ENCODE measurements at places on chromosomes 1 and 21.

GRCh38 chr1:96425382-96426129 is 296.0 kb upstream of the PTBP2 start:
- no peak for DNase-seq

- DNase-seq: no peak
These were observed 31.8 kb downstream of the MEF2D start for GRCh38 chr1:156468693-156469345.

GRCh38 chr1:183778568-183779433 is 26.1 kb upstream of the RGL1 start:
- no peak for DNase-seq

DNA sequence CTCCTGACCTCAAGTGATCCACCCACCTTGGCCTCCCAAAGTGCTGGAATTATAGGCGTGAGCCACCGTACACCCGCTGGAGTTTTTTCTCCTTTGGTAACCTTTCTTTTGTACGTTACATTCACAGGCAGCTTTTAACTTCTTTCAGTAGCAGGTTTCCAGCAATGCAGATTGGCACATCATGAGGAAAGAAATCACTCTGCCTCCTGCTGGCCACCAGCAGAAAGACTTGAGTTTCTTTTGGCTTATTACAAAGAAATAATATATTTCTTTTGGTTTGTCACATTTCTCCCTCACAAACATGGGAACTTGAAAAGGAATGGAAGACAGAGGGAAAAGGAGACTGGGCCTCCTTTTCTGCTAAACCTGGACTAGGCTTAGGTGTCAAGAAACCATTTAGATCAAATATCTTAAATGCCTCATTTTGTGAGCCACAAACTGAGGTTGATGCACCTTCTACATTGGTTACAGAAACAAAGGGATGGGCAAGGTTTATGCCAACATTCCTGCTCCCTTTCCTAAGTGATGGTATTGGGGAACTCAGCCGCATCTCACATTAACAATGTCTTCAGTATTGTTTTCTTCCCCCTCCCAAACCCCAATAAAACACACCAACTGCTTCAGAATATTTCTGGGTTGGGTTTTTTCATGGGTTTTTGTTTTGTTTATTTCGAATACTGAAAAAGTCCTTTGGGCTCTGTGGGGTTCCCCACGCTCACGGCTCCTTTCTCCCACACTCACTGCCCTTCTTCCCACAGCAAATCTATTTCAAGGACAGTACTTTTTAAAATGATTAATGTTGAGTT is 7.7 kb downstream of the ENSA start:
- DNase-seq: no peak

DNA sequence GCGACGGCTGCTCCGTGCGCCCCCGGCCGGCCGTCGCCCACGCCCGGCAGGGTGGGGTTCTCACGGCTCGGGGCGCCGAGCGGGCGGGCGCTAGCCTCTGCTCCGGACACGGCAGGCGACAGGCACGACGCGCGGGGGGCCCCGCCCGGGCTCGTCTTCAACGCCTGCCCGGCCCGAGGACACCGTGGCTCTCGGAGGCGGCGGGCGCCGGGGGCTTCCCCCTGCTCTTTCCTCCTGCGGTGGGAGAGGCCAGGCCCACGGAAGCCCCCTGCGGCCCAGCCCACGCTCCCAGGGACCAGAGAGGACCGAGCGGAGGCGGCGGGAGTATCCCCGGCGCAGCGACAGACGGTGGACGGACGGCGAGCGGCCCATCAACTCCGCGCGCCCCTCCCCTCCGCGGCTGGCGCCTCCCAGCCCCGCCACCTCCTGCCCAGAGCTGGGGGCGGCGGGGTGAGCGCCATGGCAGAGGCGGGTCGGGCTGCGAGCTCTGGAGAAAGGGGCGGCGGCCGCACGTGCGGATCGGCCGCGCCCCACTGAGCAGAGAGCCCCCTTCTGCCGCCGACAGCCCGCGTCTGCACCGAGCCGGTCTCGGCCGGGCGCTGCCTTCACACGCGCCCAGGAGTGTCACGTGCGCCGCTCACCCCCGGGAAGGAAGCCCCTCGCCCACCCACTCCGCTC is at the start of the genes SHE and TDRD10:
Gene SHE, minus strand, starts transcription at position 347 of the 678 bp plus-strand sequence. CDS start 386 bp downstream, outside the sequence.
Gene TDRD10, plus strand, starts transcription at position 154 of the 678 bp plus-strand sequence. CDS start 4,685 bp downstream, outside the sequence.
- no peak for DNase-seq

DNA sequence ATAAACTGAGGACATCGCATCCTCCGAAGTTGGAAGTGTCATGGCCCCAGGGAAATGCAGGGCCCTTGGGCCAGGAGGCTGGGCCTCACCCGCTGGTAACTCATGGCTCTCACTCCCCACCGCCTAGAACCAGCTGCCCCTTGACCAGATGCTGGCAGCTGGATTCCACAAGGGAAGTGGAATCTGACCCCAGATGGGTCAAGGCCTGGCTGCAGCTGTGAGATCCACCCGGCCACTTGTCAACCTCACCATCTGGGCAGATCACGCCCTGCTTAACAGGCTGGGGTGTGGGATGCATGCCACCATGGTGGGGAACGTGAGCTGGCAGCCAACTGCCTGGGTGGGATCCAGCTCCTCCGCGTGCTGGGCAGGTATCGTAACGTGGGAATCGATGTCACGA is 25.5 kb downstream of the KCNAB2 start:
- no peak for DNase-seq

- DNase-seq: no peak
These were observed 249.6 kb upstream of the BEND5 start for GRCh38 chr1:49026230-49026811.

DNA sequence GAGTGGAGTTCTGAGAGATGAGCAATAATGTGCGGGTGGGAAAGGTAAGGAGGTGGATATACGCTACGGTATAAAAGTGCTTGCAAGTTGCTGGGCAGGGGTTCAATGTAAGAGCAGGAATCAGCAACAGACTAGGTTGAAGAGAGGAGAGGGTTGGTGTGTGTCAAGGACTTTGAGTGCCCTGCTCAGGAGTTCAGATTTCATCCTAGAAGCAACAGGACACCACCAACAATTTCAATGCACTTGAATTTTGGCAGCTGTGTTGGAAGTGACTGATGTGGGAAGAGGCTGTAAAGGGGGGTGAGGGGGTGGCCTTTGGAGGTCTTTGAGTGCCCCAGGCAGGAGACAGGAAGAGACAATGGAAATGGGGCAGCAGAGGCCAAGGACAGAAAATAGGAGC is 57.3 kb downstream of the RHOU start:
- DNase-seq: no peak

- peak; percentile 16 for DNase-seq
These were observed 624 bp downstream of the SLC41A1 start for GRCh38 chr1:205812271-205812877.

GRCh38 chr1:32878183-32878582 is 7.5 kb upstream of the FNDC5 start:
- no peak for DNase-seq

- no peak for DNase-seq
These were observed 68.5 kb upstream of the HSD17B7 start for GRCh38 chr1:162722036-162722435.

GRCh38 chr1:3981261-3981660 is 81.2 kb upstream of the C1orf174 start:
- DNase-seq: no peak

- no peak for DNase-seq
These were observed 10.0 kb downstream of the LRRC53 start for GRCh38 chr1:74502432-74502831.

DNA sequence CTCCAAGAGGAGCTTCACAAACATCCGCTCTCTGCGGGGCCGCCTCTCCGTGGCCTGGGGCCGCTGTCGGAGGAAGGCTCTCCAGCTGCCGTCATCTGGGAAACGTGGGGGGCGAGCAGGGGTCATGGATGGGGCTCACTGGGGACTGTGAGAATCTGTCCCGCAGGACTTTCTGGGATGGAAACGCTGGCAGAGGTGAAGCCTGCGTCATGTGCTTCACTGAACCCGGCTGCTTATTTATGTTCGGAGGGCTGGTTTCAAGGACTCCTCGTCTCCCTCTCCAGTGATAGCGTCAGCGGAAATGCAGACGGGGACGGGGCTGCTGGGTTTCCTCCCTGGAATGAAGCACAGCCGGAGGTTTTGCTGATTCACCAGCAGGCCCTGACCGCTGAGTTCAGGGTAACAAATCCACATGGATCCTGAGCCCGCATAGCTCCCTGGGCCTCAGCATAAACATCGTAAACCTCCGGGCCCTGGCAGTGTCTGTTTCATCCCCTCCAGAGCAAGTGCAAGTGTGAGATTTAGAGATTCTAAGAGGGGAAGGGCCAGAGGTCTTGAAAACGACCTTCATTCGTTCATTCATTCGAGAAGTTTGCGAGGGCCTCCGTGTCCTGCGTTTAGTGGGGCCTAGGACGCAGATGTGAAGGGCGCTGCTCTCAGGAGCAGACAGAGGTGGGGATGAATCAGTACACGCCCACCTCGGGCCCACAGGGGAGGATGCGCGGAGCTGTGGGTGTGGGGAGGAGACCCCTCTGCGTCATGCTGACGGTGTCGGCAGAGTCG is 7.0 kb upstream of the POFUT2 start:
- no peak for DNase-seq

Measured in NCI-H526 treated with DMSO at 0.1 percent for 48 hours (cell line).